RPMI7951 (cell line): ENCODE measurements at places on chromosomes 4 and X.

- no peak for DNase-seq
Observed at GRCh38 chrX:47849778-47850177, 13.1 kb downstream of the ZNF81 start.

- DNase-seq: no peak
Observed at GRCh38 chr4:10620935-10621488, 63.6 kb downstream of the CLNK start.

DNA sequence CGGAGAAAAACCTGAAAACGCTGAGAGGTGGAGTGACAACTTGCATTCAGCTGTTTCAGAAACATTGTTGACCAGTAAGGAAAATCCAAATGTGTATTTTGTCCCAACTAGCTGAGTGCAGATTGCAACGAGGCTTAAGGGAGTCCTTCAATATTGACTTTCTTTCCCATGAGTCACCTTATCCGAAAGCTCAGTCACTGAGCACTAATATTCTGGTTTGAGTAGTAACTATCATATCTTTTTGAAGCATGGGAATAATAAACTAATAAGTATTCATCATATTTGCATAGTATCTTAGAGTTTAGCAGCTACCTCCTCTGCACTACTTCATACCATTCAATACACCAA is 604.3 kb downstream of the PACRGL start:
- DNase-seq: no peak

GRCh38 chrX:33194876-33195433 is 16.4 kb downstream of the DMD start:
- DNase-seq: no peak
